ENCODE measurements at places on chromosomes 16 and 17.

DNA sequence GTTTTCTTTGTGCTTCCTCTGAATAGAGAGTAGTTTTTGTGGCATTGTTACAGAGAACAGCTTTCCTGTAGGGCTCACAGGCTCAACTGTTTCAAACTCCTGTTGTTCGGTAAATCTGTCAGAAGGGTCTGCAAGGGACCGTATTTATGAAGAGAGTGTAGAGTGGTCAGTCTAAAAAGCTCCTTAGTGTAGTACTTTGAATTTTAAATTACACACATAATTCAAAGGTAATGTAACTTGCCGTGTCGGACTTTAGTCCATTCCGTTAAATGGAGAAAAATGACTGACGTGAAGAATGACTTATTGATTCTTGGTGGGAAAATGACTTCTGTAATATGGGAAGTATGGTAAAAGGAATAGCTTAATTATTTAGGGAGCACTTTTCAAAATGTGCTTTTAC is 190.9 kb downstream of the WWOX start:
- peak; percentile 88 for ATAC-seq

- no peak for ATAC-seq
Measured at GRCh38 chr16:30009085-30009862, 1.6 kb downstream of the DOC2A start.

GRCh38 chr17:1997927-1998742 is 27.0 kb downstream of the RTN4RL1 start:
- ATAC-seq, result peak; percentile 45

GRCh38 chr16:66026211-66026610 is 340.3 kb upstream of the CDH5 start:
- ATAC-seq, result peak; percentile 64

DNA sequence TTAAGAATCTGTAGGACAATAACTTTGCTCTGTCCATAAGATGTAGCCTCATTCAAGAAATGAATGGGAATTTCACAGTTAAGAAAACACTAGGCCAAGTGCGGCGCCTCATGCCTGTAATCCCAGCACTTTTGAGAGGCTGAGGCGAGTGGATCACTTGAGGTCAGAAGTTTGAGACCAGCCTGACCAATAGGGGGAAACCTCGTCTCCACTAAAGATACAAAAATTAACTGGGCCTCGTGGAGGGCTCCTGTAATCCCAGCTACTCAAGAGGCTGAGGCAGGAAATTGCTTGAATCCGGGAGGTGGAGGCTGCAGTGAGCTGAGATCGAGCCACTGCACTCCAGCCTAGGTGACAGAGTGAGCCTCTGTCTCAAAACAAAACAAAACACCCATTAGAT is 19.9 kb upstream of the RSL1D1 start:
- ATAC-seq, result no peak

DNA sequence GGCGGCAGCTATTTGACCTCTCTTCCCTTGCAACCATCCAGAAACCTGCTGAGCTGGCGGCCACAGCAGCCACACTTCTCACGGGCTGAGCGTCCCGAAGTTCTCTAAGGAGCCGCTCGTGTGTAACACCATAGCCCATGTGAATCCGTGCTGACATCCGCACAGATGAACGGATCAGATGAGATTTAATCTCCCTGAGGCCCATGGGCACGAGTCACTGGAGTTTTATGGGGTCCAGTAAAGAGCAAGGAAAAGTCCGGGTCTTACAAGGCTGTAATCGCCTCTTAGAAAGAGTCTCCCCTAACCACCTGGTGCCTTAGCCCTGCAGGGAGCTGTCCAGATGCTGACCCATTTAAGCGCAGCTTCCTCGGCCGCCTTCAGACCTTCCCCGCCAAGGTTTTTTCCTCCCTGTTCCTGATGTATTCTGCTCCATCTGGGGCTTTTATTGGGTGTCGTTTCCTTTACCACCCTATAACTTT is 5.5 kb upstream of the CACNG5 start:
- peak; percentile 76 for ATAC-seq

DNA sequence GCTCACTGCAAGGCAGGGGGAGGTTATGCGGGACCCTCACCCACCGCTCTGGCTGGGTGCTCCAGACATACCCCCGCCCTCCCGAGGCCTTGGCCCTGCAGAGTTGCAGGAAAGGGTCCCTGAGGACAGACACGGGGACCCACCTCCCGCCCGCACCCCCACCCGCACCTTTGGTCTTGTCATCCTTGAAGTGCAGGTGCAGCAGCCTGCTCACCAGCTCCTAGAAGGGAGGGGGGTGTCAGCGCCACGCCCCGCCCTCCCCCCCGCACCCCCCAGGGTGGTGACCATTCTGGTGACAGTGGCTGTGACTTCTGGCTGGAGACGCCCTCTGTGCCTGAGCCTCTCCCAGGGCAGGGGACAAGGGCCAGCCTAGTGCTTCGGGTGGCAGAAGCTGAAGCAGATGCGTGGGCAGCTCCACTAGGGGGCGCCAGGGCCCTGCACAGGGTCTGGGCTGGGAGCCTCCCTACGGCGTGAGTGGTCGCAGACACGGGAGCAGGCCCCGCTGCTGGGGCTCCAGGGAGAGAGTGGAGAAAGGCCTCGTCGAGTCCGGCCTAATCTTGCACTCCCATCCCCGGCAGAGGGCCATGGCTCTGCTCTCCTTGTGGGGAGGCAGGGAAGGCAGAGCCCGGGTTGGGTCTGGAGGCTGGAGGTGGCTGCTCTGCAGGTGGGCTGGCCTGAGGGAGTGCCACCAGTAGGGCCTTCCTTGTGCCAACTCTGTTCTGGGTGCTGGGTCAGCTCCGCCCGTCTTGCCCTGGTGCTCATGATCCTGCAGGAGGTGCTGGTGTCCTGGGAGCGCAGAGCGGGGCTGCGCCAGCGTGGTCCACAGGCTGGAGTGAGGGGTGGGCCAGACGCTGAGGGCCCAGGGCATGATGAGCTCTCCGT is 2.7 kb downstream of the CENPX start:
- ATAC-seq, result no peak

DNA sequence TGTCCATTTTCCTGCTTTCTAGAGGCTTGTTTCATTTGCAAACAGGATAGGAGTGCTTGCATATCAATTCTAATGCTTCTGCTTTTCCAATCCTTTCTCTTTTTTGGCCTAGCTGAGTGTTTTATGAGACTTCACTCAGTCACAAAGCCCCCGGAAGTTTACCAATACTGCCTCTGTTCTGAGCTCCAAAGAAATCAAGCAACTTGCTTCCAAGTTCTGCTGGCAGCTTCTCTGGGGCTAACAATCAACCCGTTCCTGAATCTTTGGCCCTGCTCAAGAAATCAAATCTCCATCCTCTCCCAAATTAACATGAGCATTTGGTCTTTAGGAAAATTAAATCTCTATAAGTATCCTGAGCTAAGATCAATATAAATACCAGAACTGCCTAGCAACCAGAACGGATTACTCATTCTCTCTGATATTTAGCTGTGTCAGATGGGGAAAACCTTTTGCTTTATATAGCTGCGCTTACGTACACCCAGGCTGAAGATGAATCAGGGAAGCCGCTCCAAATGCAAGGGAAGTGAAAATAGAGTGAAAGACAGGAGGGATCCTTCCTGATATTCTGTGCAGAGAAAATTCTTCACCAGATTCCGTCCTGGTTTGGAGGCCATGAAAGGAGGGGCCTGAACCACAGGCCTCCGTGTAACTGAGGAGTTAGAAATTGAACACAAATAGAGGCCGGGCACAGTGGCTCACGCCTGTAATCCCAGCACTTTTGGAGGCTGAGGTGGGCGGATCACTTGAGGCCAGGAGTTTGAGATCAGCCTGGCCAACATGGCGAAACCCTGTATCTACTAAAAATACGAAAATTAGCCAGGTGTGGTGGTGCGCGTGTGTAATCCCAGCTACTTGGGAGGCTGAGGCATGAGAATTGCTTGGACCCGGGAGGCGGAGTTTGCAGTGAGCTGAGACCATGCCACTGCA is 23.3 kb upstream of the GRB2 start:
- peak; percentile 59 for ATAC-seq

- ATAC-seq, result no peak
Measured at GRCh38 chr17:50093246-50093645, 1.9 kb upstream of the PDK2 start.

GRCh38 chr16:85908444-85908843 is 9.5 kb downstream of the IRF8 start:
- ATAC-seq, result no peak

- no peak for ATAC-seq
Measured at GRCh38 chr16:7324321-7324720, 8.3 kb upstream of the RBFOX1 start.

- ATAC-seq, result no peak
Measured at GRCh38 chr17:35188111-35188510, 6.1 kb downstream of the SLC35G3 start.

DNA sequence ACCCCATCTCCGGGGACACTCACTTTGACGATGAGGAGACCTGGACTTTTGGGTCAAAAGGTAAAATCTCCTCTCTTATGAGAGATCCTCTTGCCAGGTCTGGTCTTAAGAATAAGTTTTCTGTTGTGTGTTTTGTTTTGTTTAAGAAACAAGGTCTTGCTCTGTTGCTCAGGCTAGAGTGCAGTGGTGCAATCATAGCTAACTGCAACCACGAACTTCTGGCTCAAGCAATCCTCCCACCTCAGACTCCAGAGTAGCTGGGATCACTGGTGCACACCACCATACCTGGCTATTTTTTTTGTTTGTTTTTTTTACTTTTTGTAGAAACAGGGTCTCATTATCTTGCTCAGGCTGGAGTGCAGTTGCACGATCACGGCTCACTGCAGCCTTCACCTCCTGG is 4.1 kb downstream of the MMP25 start:
- ATAC-seq, result no peak

- ATAC-seq, result no peak
Measured at GRCh38 chr17:40129498-40129897, 7.7 kb downstream of the MSL1 start.

- ATAC-seq, result no peak
Measured at GRCh38 chr16:11312718-11313492, 31.8 kb upstream of the PRM1 start.

- no peak for ATAC-seq
Measured at GRCh38 chr17:72118335-72119076, 2.3 kb upstream of the SOX9 start.

DNA sequence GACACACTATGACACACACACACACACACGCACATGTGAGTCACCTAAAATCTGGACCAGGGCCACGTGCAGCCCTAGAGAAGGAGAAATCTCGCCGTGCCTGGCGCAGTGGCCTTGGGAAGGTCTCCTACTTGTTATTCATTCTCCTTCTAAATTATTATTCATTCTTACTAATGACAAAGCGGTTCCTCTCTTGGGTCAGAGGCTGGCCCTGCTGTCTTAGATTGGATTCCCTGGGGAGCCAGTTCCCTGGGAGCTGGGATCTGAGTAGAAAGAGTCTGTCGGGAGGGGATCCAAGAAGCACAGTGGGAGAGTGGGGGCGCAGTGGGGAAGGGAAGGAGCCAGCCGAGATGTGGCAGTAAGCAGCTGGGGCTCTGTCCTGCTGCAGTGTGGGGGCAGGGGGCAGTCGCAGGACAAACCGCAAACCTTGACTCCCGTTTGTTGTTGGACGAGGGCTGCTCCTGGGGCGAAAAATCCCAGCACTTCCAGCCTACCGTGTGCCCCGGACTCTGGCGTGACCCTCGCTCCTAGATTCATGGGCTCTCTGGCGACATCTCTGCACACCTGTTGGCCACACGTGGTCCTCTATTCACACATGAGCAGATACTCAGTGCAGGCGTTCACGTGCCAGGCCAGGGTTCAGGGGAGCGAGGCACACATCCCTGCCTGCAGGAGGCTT is 18.7 kb upstream of the JPH3 start:
- no peak for ATAC-seq

DNA sequence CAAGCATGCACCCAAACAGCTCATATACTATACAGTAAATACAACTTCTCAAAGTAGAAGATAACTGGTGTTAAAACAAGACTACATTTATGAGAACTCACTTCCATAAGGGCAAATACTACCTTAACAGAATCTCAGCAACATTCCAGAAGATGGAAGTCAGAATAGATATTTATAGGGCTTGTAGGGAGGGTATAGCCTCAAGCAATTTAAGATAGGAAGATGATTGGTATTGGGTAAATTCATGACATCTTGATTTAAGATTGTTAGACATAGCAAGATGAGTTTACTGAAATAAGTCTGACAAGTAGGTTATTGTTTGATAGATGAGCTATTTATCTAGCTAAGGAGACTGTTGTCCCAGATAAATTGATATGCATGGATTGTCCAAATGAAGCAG is 250.2 kb downstream of the CDH13 start:
- no peak for ATAC-seq

DNA sequence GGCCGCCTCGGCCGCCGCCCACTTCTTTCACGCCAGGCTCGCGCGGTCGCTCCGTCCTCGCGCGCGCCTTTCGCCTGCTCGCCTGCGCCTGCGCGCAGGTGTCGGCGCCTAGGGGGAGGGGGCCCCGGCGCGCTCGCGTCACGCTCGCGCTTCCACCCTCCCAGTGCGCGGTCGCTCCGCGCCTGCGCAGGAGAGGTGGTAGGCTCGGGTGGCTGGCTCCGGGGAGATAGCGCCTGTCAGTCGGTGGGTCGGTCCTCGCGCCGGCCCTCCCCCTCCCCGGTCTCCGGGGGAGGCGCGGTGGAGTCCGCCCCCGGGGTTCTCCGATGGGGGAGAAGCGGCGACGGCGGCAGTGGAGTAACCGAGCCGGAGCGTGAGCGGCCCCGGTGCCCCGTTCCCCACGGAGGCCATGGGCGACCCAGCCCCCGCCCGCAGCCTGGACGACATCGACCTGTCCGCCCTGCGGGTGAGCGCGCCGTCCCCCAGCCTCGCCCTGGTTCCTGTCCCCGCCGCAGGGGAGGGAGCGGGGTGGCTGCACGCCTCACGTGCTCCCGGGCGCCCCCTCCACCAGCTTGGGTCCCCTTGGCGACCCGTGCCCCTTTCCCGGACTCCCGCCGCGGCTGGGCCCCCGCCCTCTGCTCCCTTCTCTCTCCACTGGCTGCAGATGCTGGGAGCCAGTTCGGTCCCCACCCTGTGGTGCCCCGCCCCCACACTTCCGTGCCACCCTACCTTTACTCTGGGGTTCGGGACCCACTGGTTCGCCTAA is at the start of gene MINK1:
Gene MINK1 (plus strand): TSS at position 163 of the 763 bp plus-strand sequence. CDS start 244 bp downstream, at position 407.
- peak; percentile 92 for ATAC-seq

GRCh38 chr16:81548876-81549546 is 104.4 kb downstream of the CMIP start:
- no peak for ATAC-seq

- ATAC-seq, result no peak
Measured at GRCh38 chr16:88835383-88835782, 21.4 kb downstream of the GALNS start.

Measured in motor neuron (in vitro differentiated cells).